ENCODE measurements at places on chromosomes 4 and X. TPM values are rescaled to one million over a fixed set of nuclear protein-coding genes. Genes with fewer than 3 reads are reported as not detected.
A peak's percentile ranks its signal among the peaks of the same experiment; 100 is the strongest.

- H3K4me1 ChIP-seq, result no peaks in the 10 kb centered on the region
- H3K27ac ChIP-seq, result no peak overlapping the region
- no peaks in the 10 kb centered on the region for H3K27me3 ChIP-seq
- no peaks in the 10 kb centered on the region for H3K36me3 ChIP-seq
Observed at GRCh38 chr4:184851886-184852285, 26.1 kb upstream of the ACSL1 start.

DNA sequence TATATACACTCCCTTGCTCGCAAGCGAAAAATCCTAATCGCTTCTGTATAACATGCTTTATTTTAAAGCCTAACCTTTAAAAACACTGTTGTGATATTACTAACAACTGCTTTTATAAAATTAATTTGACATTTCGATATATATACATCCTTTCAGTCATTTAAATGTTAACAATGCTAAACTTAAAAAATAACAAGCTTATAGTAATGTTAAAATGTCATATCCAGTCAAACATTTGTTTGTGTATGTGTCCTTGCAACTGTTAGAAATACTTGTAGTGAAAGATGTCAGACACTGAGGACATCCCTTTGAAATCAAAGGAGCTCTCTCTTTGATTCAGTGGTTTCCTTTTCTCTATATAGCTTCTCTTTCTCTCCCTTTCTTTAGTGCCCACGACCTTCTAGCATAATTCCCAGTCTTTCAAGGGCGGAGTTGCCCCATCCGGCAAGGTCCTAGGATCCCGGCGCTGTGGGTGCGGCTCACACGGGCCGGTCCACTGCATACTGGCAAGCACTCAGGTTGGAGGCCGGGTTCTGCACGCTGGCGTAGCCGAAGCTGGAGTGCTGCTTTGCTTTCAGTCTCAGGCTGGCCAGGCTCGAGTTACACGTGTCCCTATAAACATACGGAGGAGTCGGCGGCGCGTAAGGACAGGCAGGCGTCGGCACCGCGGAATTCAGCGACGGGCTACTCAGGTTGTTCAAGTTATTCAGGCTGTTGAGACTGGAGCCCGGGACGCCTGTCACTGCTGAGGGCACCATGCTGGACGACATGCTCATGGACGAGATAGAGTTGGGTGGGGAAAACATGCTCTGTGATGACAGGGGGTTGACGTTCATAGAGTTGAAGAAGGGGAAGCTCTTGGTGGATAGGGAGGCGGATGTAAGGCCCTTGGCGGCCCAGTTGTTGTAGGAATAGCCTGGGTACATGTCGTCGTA is 5.0 kb downstream of the PITX2 start:
- H3K27me3 ChIP-seq, result no peaks in the 10 kb centered on the region
- H3K36me3 ChIP-seq, result no peaks in the 10 kb centered on the region
- no peak for DNase-seq
- H3K27ac ChIP-seq, result no peak overlapping the region
- no peaks in the 10 kb centered on the region for H3K4me1 ChIP-seq
- no peak overlapping the region for H3K4me3 ChIP-seq

DNA sequence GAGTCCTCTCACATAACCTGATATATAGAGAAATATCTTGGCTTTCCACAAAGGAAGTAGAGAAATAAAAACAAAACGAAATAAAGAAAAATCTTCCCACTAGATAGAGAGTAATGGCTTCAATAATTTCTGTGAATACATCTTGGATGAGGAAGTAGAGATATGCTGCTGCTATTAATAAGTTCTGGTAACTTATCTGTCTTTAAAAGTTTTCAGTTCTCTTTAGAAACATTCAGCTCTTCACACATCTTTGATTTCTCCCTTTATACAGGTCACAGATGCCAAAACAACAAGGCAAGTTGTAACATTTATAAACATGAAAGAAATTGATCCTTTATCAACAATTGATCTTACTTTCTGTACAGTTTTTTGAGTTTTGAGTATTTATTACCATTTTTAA is 615.8 kb downstream of the TRAM1L1 start:
- DNase-seq, result no peak
- no peak overlapping the region for H3K27ac ChIP-seq
- H3K27me3 ChIP-seq, result no peaks in the 10 kb centered on the region
- no peaks in the 10 kb centered on the region for H3K36me3 ChIP-seq
- peaks cover 7% of the 10 kb centered on the region for H3K4me1 ChIP-seq
- no peak overlapping the region for H3K4me3 ChIP-seq

The PPEF2 gene
- total RNA-seq, result not detected

- peak overlapping the region; percentile 58 for H3K27ac ChIP-seq
- no peaks in the 10 kb centered on the region for H3K27me3 ChIP-seq
- H3K4me3 ChIP-seq, result no peak overlapping the region
- H3K36me3 ChIP-seq, result peaks cover 12% of the 10 kb centered on the region
Observed at GRCh38 chrX:4656419-4656818, 943.0 kb upstream of the PRKX start.

- H3K27me3 ChIP-seq, result no peaks in the 10 kb centered on the region
- peak overlapping the region; percentile 69 for H3K27ac ChIP-seq
- no peaks in the 10 kb centered on the region for H3K36me3 ChIP-seq
- peak; percentile 51 for DNase-seq
- peaks cover 23% of the 10 kb centered on the region for H3K4me1 ChIP-seq
Observed at GRCh38 chrX:46268412-46268811, 276.8 kb downstream of the ZNF674 start.

DNA sequence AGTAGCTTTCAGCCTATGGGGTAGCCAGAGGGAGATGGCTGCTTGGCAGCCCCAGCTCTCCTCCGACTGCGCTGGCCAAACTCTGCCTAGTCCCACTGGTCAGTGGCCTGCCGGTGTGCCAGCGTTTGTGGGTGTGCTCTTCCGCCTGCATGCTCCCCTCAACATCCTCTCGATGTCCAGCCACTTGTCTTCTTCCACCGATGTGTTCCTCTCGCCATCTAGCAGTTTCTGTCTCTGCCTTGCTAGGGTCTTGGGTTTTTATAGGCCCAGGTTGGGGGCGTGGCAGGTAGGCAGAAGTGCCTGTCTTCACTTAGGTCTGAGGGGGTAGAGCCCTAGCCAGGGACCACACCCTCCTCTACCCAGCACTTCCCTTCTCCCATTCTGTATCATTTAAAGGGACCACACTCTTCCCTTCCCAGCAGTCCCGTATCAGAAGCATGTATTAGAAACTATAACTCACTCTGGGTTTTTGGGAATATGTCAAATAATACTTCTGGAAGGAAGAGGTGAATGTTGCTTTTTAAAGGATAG is 124.4 kb downstream of the KDM6A start:
- no peak overlapping the region for H3K4me3 ChIP-seq
- H3K4me1 ChIP-seq, result peaks cover 47% of the 10 kb centered on the region
- peaks cover 11% of the 10 kb centered on the region for H3K36me3 ChIP-seq
- H3K27ac ChIP-seq, result no peak overlapping the region
- H3K27me3 ChIP-seq, result no peaks in the 10 kb centered on the region
- DNase-seq, result no peak

The NEUROG2 gene
- not detected for total RNA-seq

GRCh38 chrX:31228415-31228832 is 156.6 kb upstream of the FTHL17 start:
- H3K4me1 ChIP-seq, result no peaks in the 10 kb centered on the region
- DNase-seq, result no peak
- H3K36me3 ChIP-seq, result no peaks in the 10 kb centered on the region
- H3K27me3 ChIP-seq, result no peaks in the 10 kb centered on the region
- H3K27ac ChIP-seq, result no peak overlapping the region
- no peak overlapping the region for H3K4me3 ChIP-seq

DNA sequence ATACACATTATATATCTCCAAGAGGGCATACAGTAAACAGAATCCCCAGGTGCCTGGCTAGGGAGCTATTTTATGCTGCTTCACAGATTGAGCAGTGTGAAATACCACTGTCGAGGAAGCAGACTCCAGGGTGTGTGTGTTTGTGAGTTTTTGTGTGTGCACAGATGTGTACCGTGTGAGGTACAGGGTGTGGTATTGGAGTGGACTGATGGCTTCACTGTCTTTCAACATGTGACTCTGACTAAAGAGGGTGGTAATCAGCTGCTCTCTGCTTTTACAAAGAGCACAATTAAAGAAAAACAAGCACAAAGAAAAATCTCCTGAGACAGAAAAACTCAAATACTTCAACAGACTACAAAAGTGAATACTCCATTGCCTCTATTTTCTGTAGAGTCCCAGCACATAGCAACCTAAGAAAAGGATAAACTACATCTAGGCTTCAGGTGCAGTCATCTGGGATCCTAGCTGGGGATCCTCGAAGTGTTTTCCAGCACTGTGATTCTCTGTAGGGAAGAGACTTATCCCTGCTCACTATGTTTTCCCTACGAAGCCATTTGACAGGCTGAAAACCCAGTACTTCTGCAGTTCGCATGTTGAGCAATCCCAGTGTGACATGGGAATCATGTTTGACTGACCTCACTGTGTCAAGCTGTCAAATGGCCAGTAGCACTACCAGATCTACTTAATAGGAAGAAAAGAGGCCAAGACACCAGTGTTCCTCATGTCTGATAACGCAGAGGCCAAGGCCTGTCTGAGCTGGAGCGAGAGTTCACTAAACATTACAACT is 100.3 kb downstream of the CDS1 start:
- no peak for DNase-seq
- H3K27me3 ChIP-seq, result no peaks in the 10 kb centered on the region
- H3K4me1 ChIP-seq, result peaks cover 9% of the 10 kb centered on the region
- H3K27ac ChIP-seq, result no peak overlapping the region

- no peaks in the 10 kb centered on the region for H3K27me3 ChIP-seq
- H3K4me1 ChIP-seq, result no peaks in the 10 kb centered on the region
- no peak overlapping the region for H3K4me3 ChIP-seq
- DNase-seq, result no peak
- H3K36me3 ChIP-seq, result no peaks in the 10 kb centered on the region
Observed at GRCh38 chr4:79247695-79248394, 78.0 kb downstream of the NAA11 start.

DNA sequence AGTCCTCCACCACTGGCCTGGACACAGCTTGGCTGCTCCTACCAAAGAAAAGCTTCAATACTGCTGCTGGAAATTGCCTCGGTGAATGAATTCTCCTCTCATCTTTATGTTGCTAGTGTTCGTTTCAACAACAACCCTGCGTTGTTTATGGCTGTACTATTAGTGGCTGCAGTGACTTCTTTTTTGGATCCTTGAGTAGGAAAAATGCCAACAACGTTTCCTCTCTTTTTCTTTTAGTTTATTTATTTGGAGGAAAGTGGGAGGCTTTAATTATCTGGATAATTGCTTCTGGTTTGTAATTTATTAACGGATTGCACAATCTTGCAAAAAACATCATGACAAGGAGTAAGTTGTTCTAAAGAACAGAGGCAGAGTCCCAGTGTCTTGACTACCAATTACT is 464.1 kb upstream of the TRAM1L1 start:
- no peaks in the 10 kb centered on the region for H3K4me1 ChIP-seq
- no peak overlapping the region for H3K4me3 ChIP-seq
- no peaks in the 10 kb centered on the region for H3K27me3 ChIP-seq
- H3K36me3 ChIP-seq, result no peaks in the 10 kb centered on the region
- no peak overlapping the region for H3K27ac ChIP-seq
- DNase-seq, result no peak

The RPL9 gene
- total RNA-seq, result 421 TPM

- H3K4me1 ChIP-seq, result no peaks in the 10 kb centered on the region
- no peak overlapping the region for H3K27ac ChIP-seq
- no peaks in the 10 kb centered on the region for H3K27me3 ChIP-seq
- no peaks in the 10 kb centered on the region for H3K36me3 ChIP-seq
- H3K4me3 ChIP-seq, result no peak overlapping the region
Observed at GRCh38 chr4:181701214-181701613, 542.0 kb upstream of the TENM3 start.

- no peak overlapping the region for H3K4me3 ChIP-seq
- H3K4me1 ChIP-seq, result peaks cover 14% of the 10 kb centered on the region
- no peak for DNase-seq
- H3K27me3 ChIP-seq, result no peaks in the 10 kb centered on the region
- H3K36me3 ChIP-seq, result no peaks in the 10 kb centered on the region
Observed at GRCh38 chrX:20711366-20711765, 444.7 kb upstream of the RPS6KA3 start.

DNA sequence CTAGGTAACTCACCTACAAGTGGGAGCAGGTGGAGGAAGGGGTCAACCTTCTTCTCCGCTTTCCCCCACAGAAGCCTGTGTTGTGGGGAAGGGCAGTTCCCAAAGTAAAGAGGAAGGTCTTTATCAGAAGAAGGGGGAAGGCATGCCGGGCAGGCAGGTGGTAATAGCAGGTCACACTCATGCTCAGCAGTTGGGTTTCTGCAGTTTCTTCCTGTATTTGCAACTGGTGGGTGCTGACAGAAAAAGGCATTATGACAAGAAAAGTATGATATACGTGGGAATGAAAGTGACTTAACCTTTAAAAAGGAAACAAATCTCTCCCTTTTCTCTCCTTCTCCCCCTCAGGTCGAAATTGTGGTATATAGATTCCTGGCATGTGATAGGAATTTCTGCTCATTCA is 3.7 kb downstream of the MTMR1 start:
- DNase-seq, result no peak
- H3K36me3 ChIP-seq, result peaks cover 28% of the 10 kb centered on the region
- no peak overlapping the region for H3K4me3 ChIP-seq
- peaks cover 30% of the 10 kb centered on the region for H3K4me1 ChIP-seq

GRCh38 chrX:23900220-23900797 is 7.4 kb downstream of the APOO start:
- H3K4me3 ChIP-seq, result peak overlapping the region; percentile 17
- no peak overlapping the region for H3K27ac ChIP-seq
- peaks cover 28% of the 10 kb centered on the region for H3K4me1 ChIP-seq
- no peak for DNase-seq

The TRPC5OS gene
- not detected for total RNA-seq

DNA sequence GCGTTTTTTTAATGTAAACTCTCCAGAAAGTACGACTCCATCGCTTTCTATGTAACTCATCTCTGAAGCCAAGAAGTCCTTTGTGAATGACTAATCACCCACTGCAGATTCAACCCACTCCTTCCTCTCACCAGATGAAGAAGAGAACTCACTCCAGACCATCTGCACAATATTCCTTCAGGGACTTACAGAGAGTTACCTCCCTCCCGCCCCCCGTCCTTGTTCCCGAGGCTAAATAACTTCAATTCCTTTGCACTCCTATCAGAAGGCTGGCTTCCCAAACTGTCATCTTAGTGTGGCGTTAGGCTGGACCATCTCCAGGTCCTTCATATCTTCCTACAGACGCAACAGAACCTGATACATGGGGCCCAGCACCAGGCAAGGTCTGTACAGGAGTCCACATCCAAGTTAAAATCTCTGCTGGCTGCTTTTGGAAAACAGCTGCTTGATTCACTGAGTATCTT is 82.4 kb downstream of the AFAP1 start:
- H3K36me3 ChIP-seq, result peaks cover 9% of the 10 kb centered on the region
- no peaks in the 10 kb centered on the region for H3K27me3 ChIP-seq
- DNase-seq, result no peak
- no peak overlapping the region for H3K27ac ChIP-seq

All from Calu3 (cell line).